Stimulated activated CD4-positive, alpha-beta T cell treated with anti-CD3 and anti-CD28 coated beads, Interleukin-1b, Interleukin-23, amount 100 ng/mL, for 24 hours (primary cell): ENCODE measurements at places on chromosomes 12 and 14.
A peak's percentile ranks its signal among the peaks of the same experiment; 100 is the strongest.

- no peak for DNase-seq
Measured at GRCh38 chr12:50960130-50960529, 7.8 kb downstream of the HIGD1C start.

- DNase-seq = no peak
Measured at GRCh38 chr12:20140751-20141150, 227.6 kb upstream of the PDE3A start.

GRCh38 chr12:85559536-85559935 is 276.7 kb downstream of the RASSF9 start:
- DNase-seq = no peak

- DNase-seq = no peak
Measured at GRCh38 chr14:89626233-89626806, 209.3 kb upstream of the FOXN3 start.

DNA sequence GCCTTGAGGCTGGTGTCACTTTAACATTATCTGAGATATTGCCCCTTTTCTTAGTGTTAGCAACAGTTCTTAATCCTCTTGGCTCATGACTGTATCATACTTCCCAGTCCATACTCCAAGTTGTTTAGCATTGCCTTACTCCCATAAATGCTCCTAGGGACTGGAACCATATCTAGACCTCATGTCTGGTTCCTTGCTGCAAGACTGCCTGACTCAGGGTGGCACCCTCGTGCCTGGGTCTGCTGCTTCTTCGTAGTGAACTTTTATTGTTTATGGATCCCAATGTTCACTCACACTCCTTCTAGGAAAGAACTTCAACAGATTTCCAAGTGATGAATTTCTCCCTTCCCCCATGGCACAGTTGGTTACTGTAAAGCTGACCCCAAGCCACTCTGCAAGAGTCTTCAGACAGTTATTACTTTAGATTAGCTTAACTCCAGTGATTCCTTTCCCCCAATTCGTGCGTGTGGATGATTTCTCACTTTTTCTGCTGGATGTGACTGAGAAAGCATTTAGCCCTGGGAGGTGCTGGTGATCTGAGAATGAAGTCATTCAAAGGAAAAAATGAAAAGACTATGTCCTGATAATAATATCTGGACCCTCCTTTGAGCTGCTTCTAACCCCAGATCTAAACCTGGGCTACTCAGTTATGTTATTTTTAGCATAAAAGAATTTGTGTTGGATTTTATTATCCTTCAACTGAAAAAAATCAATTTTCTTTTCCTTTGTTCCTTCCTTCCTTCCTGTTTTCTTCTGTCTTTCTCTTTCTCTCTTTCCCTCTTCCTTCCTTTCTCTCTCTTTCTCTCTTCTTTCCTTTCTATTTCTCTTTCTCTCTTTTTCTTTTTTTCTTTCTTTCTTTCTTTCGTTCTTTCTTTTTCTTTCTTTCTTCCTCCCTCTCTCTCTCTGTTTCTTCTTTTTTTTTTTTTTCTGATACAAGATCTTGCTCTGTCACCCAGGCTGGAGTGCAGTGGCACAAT is 47.5 kb upstream of the PPP1R12A start:
- no peak for DNase-seq

- no peak for DNase-seq
Measured at GRCh38 chr14:54658836-54659235, 91.9 kb downstream of the SAMD4A start.

DNA sequence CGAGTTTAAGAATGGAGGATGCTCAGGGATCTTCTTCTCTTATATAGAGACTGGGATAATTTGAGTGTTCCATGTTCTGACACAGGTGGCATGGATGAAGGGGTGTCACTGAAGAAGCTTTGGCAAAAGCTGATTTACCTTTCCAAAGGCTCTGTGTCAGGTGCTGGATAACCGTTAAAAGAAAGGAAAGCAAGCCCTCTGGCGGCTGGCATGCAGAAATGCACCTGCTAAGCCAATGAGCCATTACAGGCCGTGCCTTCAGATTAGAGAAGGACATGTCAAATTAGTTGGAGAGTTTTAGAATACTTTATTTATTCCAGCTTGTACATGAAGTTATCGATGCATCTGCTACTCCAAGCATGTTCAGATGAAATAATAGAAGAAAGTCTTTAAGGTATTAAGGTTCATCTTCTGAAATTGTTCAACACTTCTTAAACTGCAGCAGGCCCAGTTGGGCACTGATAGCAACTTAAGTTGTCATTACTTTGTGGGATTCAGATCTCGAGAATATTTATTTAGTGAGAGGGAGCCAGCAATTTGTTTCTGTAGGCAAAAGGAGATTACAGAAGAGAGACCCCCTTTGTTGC is 678.2 kb downstream of the NRXN3 start:
- DNase-seq = peak; percentile 0

DNA sequence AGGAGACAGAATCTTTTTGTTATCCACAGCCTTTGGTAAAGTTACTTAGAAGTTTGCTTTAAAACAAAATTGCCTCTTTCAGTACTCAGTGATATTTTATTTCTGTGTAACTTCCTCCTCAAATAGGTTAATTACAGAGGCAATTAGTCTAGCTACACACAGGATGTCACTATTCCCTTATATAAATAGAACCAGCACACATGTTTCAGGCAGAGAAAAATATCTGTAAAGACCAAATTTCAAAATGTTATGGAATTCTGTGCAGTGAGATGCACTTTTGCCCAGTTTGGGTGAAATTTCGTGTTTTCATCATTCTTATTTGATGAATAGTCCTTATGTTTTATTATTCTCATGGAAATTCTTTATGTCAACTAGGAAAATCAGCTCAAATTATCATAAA is 410.6 kb upstream of the SOX5 start:
- DNase-seq = no peak

DNA sequence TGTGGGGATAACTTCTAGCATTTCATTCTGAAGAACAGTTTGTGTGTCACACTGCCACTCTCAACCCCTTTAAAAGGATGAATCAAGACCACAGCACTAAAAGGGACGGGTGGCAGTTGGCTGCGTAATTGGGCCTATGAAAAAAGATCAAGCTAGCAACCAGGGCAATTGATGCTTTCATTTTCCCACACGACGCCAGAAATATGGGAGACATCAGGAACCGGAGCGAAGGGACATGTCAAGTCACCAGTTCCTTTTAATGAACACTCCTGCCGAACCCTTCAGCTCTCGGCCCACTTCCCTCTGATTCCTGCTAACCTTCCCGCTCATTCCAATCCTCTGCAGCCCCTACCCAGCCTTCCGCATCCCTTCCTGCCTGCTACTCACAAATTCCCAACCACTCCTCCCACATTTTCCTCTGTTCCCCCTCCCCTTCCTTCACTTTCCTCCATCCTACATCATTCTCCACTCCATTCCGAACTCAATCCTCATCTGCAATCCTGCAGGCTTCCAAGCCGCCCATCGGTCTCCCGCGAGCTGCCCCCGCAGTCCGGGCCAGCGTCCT is 753 bp downstream of the CSRNP2 start:
- no peak for DNase-seq

- no peak for DNase-seq
Measured at GRCh38 chr12:76680940-76681339, 83.0 kb upstream of the ZDHHC17 start.

DNA sequence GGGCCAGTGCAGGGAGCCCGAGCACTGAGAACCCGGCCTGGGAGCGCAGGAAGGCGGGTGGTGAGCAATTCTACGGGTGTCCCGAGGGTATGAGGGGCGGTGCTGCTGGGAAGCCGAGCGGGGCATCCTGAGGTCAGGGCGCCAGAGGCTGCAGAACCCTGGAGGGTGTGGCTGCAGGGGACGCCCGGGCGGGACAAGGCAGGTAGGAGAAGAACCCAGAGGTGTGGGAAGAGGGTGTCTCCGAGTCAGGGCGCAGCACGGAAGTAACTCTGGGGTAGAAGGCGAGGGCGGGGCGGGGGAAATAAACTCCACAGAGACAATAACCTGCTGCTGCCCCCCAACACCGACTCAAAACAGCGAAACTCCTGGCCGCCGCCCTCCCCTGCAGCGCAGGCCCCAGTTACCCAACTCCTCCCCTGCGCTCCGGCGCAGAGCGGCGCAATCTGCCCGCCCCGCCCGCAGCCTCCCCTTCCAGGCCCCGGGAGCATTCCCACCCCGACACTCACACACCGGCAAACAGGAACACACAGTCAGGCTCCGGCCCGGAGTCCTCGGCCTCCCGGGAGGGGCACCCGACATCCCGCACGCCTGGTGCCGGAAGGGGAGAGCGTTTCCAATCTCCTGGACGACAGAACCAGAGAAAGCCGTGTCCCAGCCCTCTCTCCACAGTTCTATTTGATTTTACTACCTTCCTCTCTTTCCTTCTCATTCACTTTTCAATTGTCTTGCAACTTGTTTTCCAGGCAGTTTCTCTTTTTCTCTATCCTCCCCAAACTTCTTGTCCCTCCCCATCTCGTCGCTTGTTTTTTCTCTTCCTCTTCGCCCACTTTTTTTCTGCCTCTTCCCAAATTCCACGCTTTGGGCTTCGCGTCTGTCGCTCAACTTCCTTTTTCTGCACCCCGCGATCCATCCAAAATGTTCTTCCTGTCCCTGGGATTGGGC is 2.4 kb downstream of the HRK start:
- no peak for DNase-seq

GRCh38 chr12:96177013-96177412 is 17.2 kb upstream of the ELK3 start:
- peak; percentile 35 for DNase-seq

GRCh38 chr12:91335699-91336098 is 153.1 kb upstream of the DCN start:
- DNase-seq = no peak
